ENCODE measurements at places on chromosomes 3 and 15. TPM values are rescaled to one million over a fixed set of nuclear protein-coding genes. Genes with fewer than 3 reads are reported as not detected.

The CSNK1G1 gene
- total RNA-seq: 41.6 TPM

The PSMD6 gene
- 103 TPM for total RNA-seq

The HEMK1 gene
- 23.6 TPM for total RNA-seq

The HHATL gene
- total RNA-seq: not detected

The DLEC1 gene
- under 0.01 TPM for total RNA-seq

The CCR8 gene
- total RNA-seq: not detected

The SRGAP3 gene
- total RNA-seq: 1.5 TPM

The MINDY2 gene
- 36.4 TPM for total RNA-seq

The UROC1 gene
- not detected for total RNA-seq

The SEMA3G gene
- total RNA-seq: 0.09 TPM

The MYEF2 gene
- 9.1 TPM for total RNA-seq

The TUSC7 gene
- total RNA-seq: not detected

The LRRC49 gene
- 28.2 TPM for total RNA-seq

The MEIS2 gene
- total RNA-seq: 63.4 TPM

The VGLL3 gene
- total RNA-seq: 19.3 TPM

The SMAD6 gene
- total RNA-seq: 25.5 TPM

The TMC3 gene
- total RNA-seq: not detected

The LSAMP gene
- total RNA-seq: 5.7 TPM

The STAC gene
- total RNA-seq: 0.88 TPM

The GMPPB gene
- total RNA-seq: 42.2 TPM

The CHL1 gene
- total RNA-seq: not detected

The EXD1 gene
- under 0.01 TPM for total RNA-seq

The TOMM70 gene
- total RNA-seq: 75.8 TPM

The ZNF80 gene
- not detected for total RNA-seq

The PLCH1 gene
- total RNA-seq: 0.09 TPM

The SEMA7A gene
- 35.0 TPM for total RNA-seq

The FAN1 gene
- total RNA-seq: 27.4 TPM

The ISLR2 gene
- total RNA-seq: 0.60 TPM

The PFN2 gene
- total RNA-seq: 391 TPM

The TMEM212 gene
- not detected for total RNA-seq

The CCDC191 gene
- total RNA-seq: 2.3 TPM

The SERPINI1 gene
- 7.1 TPM for total RNA-seq

The PDZRN3 gene
- total RNA-seq: 12.3 TPM

The SLC6A1 gene
- 0.05 TPM for total RNA-seq

The FBLN2 gene
- 254 TPM for total RNA-seq

The LRRC34 gene
- 1.8 TPM for total RNA-seq

The TEX55 gene
- not detected for total RNA-seq

The IGSF11 gene
- total RNA-seq: not detected

The SLC24A5 gene
- not detected for total RNA-seq

The NAALADL2 gene
- total RNA-seq: 17.8 TPM

The C3orf85 gene
- not detected for total RNA-seq

The GLCE gene
- total RNA-seq: 34.0 TPM

The UACA gene
- 192 TPM for total RNA-seq

The HMCES gene
- 18.5 TPM for total RNA-seq

The P2RY12 gene
- total RNA-seq: not detected

The SIDT1 gene
- total RNA-seq: not detected

The DPPA2 gene
- not detected for total RNA-seq

The GOLGA8S gene
- not detected for total RNA-seq

The AQP9 gene
- total RNA-seq: not detected

The ACTC1 gene
- not detected for total RNA-seq

The CPB1 gene
- total RNA-seq: not detected

The PPP1R14D gene
- total RNA-seq: not detected

The SH2D7 gene
- not detected for total RNA-seq

The SAMMSON gene
- total RNA-seq: not detected

The CPA3 gene
- total RNA-seq: not detected

The CTXND1 gene
- total RNA-seq: not detected

The LRRN1 gene
- total RNA-seq: not detected

The IGSF10 gene
- total RNA-seq: 1.6 TPM
